ENCODE measurements at places on chromosomes 7 and 10. TPM values are rescaled to one million over a fixed set of nuclear protein-coding genes. Genes with fewer than 3 reads are reported as not detected.

The KCP gene
- 5.1 TPM for total RNA-seq

The TOMM7 gene
- total RNA-seq, result 248 TPM

The CYP3A7 gene
- total RNA-seq, result not detected

The TEX47 gene
- total RNA-seq, result not detected

The CYP26A1 gene
- total RNA-seq, result not detected

The C10orf62 gene
- not detected for total RNA-seq

The CNNM1 gene
- total RNA-seq, result 0.61 TPM

The TNKS2 gene
- total RNA-seq, result 33.7 TPM

The ECHDC3 gene
- 161 TPM for total RNA-seq

The C10orf105 gene
- total RNA-seq, result 0.22 TPM

The OR2A5 gene
- not detected for total RNA-seq

The STAMBPL1 gene
- total RNA-seq, result 5.1 TPM

The AMPH gene
- total RNA-seq, result 16.4 TPM

The ZNF117 gene
- 58.1 TPM for total RNA-seq

The AP5Z1 gene
- total RNA-seq, result 37.6 TPM

The KLF14 gene
- 2.9 TPM for total RNA-seq

The TFPI2 gene
- total RNA-seq, result 27.9 TPM

The HOXA6 gene
- total RNA-seq, result 3.1 TPM

The MKX gene
- total RNA-seq, result 0.55 TPM

The GARIN1A gene
- total RNA-seq, result 10.2 TPM

Data from mesenteric fat pad (tissue), 1 donor.